Esophagus muscularis mucosa (tissue), 4 donors: ENCODE measurements at places on chromosomes 12 and 14. TPM values are rescaled to one million over a fixed set of nuclear protein-coding genes. Genes with fewer than 3 reads are reported as not detected.

Gene PTPRB
- 34.5 TPM for total RNA-seq

Gene ACYP1
- 20.3 TPM for total RNA-seq

Gene PKP2
- total RNA-seq: 1.3 TPM

Gene CD4
- total RNA-seq: 11.9 TPM

Gene LRP1-AS
- not detected for total RNA-seq

Gene RTN1
- total RNA-seq: 10.9 TPM

Gene RBM19
- total RNA-seq: 27.4 TPM

Gene SLC6A15
- 0.83 TPM for total RNA-seq

- no peak overlapping the region for H3K4me3 ChIP-seq
- peaks cover 32% of the 10 kb centered on the region for H3K4me1 ChIP-seq
- H3K36me3 ChIP-seq: no peaks in the 10 kb centered on the region
- H3K27ac ChIP-seq: no peak overlapping the region
These were observed 80.3 kb upstream of the TRAF3 start for GRCh38 chr14:102696856-102697495.

DNA sequence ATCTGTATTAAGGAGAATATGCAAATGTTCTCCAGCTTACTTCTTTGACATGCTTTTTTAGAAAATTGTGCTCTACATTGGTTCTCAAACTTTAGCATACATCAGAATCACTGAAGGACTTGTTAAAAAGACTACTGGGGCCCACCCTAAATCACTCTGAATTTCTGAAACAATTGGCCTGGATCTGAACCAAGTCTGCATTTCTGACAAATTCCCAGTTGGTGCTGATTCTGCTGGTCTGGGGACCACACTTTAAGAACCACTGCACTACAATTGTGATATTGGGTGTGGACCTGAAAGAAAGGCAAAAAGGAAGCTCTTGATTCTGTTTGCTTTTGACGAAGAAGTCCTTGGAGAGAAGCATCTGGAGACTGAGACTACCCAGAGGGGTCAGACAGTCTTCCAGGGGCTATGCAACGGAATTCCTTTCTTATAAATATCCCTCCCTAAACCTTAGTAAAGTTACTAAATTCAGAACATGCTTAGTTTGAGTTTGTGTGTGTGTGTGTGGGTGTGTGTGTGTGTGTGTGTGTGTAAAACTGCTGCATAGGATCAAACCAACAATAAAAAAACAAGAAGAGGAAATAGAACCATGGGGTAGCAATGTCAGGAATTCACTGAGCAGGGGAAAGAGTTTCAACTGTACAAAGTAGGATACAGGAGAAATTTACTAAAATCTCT lies 36.8 kb downstream of the EAPP start:
- no peaks in the 10 kb centered on the region for H3K36me3 ChIP-seq
- H3K4me1 ChIP-seq: peaks cover 3% of the 10 kb centered on the region
- H3K27ac ChIP-seq: no peak overlapping the region
- no peak overlapping the region for H3K4me3 ChIP-seq
- DNase-seq: no peak

DNA sequence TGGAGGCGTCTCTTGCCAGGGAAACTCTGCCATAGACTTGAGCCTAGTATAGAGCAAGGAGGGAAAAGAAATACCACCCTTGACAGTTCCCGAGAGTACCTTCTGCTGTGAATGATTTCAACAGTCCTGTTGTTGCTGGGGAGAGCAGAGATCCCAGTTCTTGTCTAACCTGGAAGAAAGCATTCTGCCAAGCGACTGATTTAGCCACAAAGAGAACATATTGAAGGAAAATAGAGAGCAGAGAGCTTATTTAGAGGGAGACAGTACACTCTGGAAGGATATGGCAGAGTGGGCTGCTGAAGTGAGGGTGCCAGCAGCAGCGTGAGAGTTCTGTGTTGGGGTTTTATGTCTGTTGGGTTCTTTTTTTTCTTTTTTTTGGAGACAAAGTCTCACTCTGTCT lies 966.9 kb upstream of the TMEM132C start:
- no peaks in the 10 kb centered on the region for H3K36me3 ChIP-seq
- H3K4me3 ChIP-seq: no peak overlapping the region
- DNase-seq: peak; percentile 53
- no peaks in the 10 kb centered on the region for H3K27me3 ChIP-seq
- H3K4me1 ChIP-seq: no peaks in the 10 kb centered on the region
- no peak overlapping the region for H3K27ac ChIP-seq

DNA sequence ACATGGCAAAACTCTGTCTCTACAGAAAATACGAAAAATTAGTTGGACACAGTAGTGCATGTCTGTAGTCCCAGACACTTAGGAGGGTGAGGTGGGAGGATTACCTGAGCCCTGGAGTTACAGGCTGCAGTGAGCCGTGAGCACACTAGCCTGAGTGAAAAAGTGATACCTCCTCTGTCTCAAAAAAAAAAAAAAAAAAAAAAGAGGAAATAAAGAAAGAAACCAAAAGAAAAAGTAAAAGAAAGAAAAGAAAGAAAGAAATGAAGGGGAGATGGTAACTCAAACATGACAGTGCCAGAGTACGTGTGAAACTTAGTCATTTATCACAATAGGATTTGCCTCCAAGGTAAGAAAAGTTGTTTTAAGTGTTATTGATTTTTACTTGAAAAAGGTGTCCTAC lies 407.0 kb upstream of the MGAT4C start:
- no peak overlapping the region for H3K4me3 ChIP-seq
- no peaks in the 10 kb centered on the region for H3K27me3 ChIP-seq
- DNase-seq: no peak
- no peak overlapping the region for H3K27ac ChIP-seq

DNA sequence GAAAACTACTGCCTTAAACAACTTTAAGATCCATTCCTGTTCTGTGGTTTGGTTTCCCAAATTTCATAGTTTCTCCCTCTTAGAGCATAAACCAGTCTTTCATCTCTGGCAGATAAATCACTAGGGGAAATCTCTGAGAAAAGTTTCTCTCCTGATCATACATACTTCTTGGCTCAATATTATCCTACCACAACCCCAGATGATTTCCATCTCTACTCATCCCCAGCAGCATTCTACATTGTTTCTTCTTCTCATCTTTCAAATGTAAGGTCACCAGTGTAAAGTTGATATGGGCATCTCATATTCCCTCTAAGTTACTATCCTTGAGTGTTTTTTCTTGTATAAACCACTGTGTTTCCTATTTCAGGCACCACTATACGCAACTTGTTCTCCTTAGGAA lies 45.9 kb upstream of the PLEKHG7 start:
- no peaks in the 10 kb centered on the region for H3K27me3 ChIP-seq
- no peak for DNase-seq
- no peaks in the 10 kb centered on the region for H3K36me3 ChIP-seq

DNA sequence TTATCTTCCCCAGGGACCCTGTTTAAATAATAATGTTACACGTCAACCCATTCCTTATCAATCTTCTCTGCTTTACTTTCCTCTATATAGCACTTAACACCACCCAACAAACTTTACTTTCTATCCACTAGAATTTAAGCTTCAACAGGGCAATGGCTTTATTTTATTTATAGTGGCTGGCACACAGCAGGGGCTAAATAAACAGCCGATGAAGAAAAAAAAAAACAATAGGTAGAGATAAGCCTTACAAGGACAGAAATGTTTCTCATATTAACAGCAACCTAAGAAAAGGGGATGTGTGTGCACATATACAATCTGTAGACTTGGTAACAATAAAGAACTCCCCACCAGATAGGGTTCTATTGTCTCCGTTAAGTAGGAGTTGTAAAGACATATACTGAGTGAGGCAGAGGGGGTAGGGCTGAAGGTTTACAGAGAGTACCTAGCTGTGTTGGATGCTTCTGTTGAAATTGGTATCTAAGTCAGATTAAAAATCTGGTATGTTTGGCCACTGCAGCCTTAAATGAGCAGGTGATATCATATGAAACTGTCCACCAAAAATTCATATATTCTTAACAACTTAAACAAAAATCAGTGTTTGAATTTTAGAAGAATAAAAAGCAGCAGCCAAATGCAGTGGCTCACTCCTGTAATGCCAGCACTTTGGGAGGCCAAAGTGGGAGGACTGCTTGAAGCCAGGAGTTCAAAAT lies 24.7 kb upstream of the AP4S1 start:
- no peaks in the 10 kb centered on the region for H3K27me3 ChIP-seq
- no peak overlapping the region for H3K27ac ChIP-seq
- peaks cover 33% of the 10 kb centered on the region for H3K4me1 ChIP-seq
- no peaks in the 10 kb centered on the region for H3K36me3 ChIP-seq
- no peak for DNase-seq
- no peak overlapping the region for H3K4me3 ChIP-seq

DNA sequence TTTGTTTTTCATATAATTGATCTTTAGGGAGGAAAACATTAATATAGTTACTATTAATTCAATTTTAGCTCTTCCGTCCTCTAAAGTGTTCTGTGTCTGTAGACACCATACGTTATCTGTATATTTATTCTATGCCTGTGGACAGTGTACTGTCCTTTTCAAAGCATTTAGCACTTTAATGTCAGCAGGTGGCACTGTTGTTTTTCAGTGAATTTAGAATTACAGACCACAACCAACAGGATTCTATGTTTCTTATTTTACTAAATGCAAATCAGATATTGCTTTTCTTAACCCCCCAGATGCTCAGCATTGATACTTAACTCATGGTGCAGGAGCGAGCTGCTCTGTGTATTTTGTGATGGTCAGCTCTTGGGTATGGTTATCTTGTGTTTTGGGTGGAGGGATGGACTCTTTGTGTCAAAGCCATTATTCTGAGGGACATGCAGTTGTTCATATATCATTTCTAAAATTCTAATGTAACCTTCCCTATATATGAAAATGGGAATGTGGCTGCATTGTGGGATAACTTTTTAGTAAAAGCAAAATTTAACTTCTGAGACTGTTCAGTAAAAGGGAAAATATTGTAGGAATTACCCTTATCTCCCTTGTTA lies 65.2 kb downstream of the PAPOLA start:
- H3K4me1 ChIP-seq: peaks cover 12% of the 10 kb centered on the region
- no peaks in the 10 kb centered on the region for H3K27me3 ChIP-seq
- DNase-seq: no peak
- H3K36me3 ChIP-seq: peaks cover 3% of the 10 kb centered on the region
- H3K27ac ChIP-seq: no peak overlapping the region

- H3K27ac ChIP-seq: no peak overlapping the region
- no peak overlapping the region for H3K4me3 ChIP-seq
- no peak for DNase-seq
- H3K36me3 ChIP-seq: peaks cover 18% of the 10 kb centered on the region
These were observed 86.6 kb downstream of the KDM2B start for GRCh38 chr12:121494093-121494787.

DNA sequence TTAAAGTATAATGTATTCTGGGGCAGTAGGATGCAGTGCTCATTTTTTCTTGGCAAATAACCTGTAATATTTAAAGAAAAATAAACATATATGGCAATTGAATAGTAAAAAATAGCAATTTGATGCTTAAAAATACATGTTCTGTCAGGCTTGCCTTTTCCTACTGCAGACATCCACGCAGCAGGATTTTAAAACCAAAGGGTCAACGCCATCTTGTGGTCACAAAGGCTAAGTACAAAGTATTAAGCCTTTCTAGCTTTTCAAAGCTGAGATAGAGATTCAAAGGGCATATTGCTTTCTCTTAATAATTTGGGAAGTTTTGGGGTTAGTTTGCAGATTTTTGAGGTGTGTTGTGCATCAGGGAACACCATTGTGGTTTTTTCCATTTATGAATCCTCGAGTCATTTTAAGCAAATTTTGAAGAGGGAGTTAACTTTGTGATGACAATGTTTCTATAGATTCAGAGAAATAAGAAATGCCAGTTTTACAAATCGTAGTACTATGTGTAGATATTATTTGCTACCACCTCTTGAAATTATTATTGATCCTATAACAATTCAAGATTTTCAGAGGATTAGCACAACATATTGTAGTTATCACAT lies 4.7 kb upstream of the CCER1 start:
- no peak overlapping the region for H3K4me3 ChIP-seq
- no peak overlapping the region for H3K27ac ChIP-seq
- H3K36me3 ChIP-seq: no peaks in the 10 kb centered on the region
- H3K4me1 ChIP-seq: no peaks in the 10 kb centered on the region
- H3K27me3 ChIP-seq: no peaks in the 10 kb centered on the region

GRCh38 chr14:85529803-85530574 lies at the start of gene FLRT2:
FLRT2 (plus strand) TSS chr14:85530144; CDS start chr14:85621515, 91,371 bp downstream.
- no peak for DNase-seq
- no peaks in the 10 kb centered on the region for H3K36me3 ChIP-seq
- H3K4me3 ChIP-seq: peak within 1 kb of the TSS; percentile 59
- H3K4me1 ChIP-seq: peaks cover 63% of the 10 kb centered on the region
- H3K27ac ChIP-seq: peak within 1 kb of the TSS; percentile 75

DNA sequence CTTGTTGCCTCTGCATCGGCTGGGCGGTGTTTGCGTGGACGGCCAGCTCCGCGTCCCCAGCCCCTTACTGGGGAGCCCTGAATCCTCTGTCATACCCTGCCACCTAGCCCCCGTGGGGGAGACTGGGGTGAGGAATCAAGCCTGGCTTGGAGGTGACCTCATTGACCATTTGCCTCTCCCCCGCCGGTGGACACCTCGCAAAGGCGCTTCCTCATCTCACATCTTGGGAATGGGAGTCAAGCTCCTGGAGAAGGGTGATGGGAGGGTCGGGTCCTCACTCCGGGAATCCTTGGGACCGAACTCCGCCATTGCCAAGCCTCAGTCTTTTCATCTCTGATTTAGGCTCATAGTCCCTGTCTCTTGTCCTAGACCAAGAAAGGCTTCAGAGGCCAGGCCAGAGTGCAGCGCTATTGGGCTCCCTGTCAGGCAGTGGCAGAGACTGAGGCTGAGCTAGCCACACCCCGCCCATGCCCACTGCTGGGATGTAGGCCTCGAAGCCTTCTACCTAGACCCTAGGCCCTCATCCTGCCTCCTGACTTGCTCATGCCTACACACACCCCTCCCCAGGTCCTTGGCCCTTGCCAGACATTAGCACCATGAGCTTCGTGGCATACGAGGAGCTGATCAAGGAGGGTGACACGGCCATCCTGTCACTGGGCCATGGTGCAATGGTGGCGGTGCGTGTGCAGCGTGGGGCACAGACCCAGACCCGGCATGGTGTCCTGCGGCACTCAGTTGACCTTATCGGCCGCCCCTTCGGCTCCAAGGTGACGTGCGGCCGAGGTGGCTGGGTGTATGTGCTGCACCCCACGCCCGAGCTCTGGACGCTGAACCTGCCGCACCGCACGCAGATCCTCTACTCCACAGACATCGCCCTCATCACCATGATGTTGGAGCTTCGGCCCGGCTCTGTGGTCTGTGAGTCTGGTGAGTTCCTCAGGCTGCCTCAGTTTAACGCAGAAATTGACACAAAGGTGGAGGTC lies 678 bp downstream of the TRMT61A start:
- H3K27me3 ChIP-seq: no peaks in the 10 kb centered on the region
- peak overlapping the region; percentile 99 for H3K4me3 ChIP-seq
- H3K4me1 ChIP-seq: peaks cover 83% of the 10 kb centered on the region
- no peaks in the 10 kb centered on the region for H3K36me3 ChIP-seq
- H3K27ac ChIP-seq: peak overlapping the region; percentile 97

DNA sequence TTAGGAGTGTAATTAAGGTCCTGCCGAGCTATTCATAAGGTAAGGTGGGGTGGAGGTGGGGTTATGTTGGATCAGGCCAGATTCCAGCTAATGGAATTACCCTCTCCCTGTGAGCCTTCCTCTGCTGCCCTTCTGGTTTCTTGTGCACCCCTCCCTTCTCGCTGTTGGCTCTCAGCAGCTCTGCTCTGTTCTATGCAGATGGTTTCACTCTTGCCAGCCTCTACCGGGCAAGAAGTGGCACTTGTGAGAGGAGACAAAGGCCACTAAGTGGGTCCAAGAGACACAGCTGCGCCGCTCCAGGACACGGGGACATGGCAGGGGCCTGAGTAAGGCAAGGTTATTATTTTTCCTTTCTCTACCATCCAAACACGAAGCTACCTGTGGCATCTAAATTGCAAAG lies 334.4 kb downstream of the EMP1 start:
- no peaks in the 10 kb centered on the region for H3K36me3 ChIP-seq
- no peak overlapping the region for H3K4me3 ChIP-seq
- no peak overlapping the region for H3K27ac ChIP-seq

- no peak for DNase-seq
- H3K27me3 ChIP-seq: no peaks in the 10 kb centered on the region
- no peak overlapping the region for H3K27ac ChIP-seq
- no peaks in the 10 kb centered on the region for H3K4me1 ChIP-seq
- H3K36me3 ChIP-seq: no peaks in the 10 kb centered on the region
- H3K4me3 ChIP-seq: no peak overlapping the region
These were observed 208.2 kb upstream of the TMTC1 start for GRCh38 chr12:29991924-29992323.
